Activated T-helper 1 cell treated with Interleukin-2 at 50 U/mL for 16 hours (primary cell): ENCODE measurements at places on chromosomes 1 and 21.

DNA sequence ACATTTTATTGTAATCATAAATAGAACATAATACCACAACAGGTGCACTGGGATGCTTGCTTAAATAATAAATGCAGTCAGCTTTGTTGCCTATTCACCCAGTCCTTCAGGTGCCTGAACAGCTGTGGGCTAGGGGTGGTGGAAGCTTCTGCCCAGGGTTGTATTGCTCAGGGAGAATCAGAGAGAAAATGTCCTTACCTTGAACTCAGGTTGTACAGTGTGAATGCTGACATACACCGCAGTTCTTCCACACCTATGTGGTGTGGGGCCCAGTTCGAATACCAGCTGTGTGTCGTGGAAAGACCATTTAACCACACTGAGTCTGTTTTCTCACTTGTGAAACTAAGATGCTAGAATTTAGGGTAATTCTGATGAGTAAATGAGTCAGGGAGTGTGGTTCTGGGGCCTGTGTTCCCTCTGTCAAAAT lies 115.7 kb upstream of the ATP1A1 start:
- DNase-seq, result no peak

DNA sequence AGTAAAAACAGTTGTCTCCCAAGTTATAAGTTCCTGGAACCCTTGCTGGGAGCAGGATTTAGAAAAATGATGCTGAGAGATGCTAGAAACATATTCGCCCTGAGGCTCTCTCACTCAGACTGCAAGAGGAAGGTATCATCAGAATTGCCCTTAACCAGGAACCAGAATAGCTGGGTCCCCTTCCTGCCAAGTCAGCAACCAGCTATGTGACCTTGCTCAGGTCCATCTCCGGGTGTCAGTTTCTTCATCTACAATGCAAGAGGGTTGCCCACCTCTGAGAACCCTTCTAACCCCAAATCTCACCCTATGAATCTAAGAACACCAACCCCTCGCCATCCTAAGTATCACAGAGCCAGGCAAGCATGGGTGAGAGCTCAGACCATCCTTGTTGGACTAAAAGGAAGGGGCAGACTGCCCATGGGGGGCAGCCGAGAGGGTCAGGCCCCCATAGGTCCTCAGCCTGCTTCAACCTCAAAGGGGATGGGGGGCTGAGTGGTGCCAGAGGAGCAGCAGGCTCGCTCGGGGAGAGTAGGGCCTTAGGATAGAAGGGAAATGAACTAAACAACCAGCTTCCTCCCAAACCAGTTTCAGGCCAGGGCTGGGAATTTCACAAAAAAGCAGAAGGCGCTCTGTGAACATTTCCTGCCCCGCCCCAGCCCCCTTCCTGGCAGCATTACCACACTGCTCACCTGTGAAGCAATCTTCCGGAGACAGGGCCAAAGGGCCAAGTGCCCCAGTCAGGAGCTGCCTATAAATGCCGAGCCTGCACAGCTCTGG lies 390 bp upstream of the S100A9 start:
- no peak for DNase-seq

DNA sequence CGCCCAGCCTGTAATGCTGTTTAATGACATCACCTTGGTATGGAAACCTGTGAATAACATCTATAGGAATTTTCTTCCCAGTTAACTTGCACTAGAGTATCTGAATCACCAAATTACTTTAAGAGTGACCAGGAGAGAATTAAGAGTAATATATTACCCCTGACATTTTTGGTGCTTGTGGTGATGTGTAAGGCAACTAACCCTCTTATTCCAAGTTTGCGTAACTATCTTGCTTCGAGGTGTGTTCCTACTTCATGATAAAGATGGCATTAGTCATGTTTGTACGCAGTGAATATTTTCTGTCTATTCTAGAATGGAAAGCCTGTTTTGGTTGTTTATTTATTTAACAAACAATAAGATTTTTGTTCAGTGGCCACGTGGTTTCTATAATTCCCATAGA lies 131.3 kb downstream of the ZP4 start:
- no peak for DNase-seq

DNA sequence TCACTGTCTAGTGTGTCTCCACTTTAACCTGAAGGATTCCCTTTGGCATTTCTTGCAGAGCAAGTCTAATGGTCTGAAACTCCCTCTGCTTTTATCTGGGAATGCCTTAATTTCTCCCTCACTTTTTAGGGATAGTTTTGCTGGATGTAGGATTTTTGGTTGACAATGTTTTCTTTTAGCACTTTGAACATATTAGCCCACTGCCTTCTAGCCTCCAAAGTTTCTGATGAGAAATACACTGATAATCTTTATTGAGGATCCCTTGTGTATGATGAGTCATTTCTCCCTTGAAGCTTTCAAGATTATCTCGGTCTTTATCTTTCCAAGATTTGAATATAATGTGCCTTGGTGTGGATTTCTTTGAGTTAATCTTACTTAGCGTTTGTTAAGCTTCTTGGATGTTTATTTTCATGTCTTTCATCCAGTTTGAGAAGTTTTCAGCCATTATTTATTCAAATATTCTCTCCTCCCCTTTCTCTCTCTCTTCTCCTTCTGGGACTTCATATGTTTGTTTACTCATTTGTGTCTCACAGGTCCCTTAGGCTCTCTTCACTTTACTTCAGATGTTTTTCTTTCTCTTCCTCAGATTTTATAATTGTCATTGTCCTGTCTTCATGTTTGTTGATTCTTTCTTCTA lies 53.1 kb downstream of the STYXL2 start:
- DNase-seq, result no peak

DNA sequence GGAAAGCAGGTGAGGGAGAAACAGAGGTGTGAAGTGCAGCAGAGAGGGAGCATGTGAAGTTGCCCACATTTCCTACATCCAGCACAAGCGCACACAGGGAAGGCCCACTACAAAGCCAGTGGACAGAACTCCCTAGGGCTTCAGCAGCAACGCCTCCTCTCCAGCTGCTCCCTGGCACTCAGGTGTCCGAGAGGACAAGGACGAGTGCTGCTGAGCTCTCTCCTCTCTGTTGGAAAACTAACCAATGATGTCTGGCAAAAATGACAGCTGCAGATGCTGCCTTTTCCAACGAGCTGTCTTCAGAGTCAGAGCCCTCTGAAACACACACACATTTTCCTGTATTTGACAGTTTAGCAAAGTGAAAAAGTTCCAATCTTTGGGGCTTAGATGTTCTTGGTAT lies 86.8 kb downstream of the HSF2BP start:
- no peak for DNase-seq

DNA sequence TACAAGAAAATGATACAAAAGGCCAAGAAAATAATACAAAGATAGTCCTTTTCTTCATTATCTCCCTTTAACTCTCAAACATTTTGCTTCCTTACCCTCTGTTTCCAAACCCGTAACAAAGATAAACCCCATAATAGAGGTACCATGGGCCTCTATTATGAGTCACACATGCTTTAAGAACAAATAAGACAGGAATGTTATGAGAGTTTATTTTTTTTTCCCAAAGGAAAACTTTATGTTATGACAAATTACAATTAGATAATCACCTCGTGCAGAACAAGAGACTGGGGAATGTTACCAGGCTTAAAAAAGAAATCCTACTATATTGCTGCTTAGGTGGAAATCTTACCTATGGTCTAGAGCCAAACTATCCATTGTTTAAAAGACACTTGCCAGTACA lies 272.0 kb downstream of the BRINP3 start:
- no peak for DNase-seq

GRCh38 chr1:78113156-78113916 lies 67.6 kb downstream of the GIPC2 start:
- DNase-seq, result no peak

DNA sequence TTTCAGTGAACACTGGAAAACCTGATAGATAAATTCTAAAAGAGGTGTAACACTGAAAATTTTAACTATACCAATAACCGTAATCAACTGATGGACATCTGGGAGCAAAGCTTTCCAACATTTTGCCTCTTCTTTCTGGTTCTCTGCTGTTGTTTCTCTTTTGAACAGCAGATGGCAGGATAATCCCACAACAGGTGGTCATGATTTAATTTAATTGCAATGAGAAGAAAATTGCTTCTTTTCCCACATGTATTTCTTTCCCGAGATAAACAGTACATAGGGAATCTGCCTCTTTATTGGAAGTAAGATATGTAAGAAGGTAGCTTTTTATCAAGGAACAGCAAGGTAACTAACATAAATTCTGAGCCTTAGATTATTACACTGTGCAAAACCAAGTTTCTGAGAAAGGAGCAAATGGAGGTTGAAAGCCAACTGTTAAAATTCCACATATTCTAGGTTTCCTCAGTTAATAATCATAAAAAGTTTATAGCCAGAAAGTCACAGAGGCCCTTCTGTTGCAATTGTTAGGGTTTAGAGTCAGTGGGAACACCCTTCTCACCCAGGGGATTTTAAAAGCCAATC lies 72.9 kb downstream of the RPS6KA1 start:
- no peak for DNase-seq
